ENCODE measurements at places on chromosomes 13 and 19.

DNA sequence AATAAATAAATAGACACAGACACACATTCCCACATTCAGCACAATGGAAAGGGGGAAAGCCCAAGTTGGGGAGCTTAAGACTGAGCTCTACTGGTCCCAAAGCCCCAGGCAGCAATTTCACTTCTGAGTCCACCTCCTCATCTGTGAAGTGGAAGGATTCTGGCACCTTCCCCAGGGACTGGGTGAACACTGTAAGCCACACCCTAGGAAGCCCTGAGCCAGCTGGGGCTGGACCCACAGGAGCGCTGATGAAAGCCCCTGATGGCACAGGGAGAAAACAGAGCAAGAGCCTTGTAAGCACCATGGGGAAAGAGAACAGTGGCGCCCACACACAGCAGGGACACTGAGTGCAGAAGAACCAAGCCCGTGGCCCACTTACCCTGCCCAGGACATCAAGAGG, 37.8 kb downstream of the EPS15L1 start:
- DNase-seq, result no peak

GRCh38 chr19:45097776-45098520, 5.0 kb downstream of the PPP1R37 start:
- no peak for DNase-seq

DNA sequence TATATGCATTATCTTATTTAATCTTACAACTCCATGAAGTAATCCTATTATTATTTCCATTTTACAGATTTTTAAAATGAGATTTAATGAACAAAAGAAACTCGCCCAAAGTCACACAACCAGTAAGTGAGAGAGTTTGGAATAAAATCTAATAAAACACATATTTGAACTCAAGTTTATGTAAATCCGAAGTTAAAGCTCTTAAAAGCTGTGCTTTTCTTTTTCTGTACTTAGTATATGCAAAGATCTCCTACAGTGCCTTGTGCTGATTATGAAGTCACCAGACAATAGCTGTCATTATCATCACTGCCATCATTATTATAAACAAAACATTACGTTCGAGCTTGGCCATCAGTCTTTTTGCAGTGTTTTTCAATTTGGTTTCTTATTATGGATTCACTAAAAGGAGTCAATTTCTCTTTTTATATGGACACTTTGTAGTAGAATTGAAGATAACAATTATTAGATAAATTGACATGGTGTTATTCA, 29.7 kb upstream of the ENOX1 start:
- DNase-seq, result no peak

- no peak for DNase-seq
Observed at GRCh38 chr19:15666883-15667282, 6.0 kb upstream of the CYP4F12 start.

DNA sequence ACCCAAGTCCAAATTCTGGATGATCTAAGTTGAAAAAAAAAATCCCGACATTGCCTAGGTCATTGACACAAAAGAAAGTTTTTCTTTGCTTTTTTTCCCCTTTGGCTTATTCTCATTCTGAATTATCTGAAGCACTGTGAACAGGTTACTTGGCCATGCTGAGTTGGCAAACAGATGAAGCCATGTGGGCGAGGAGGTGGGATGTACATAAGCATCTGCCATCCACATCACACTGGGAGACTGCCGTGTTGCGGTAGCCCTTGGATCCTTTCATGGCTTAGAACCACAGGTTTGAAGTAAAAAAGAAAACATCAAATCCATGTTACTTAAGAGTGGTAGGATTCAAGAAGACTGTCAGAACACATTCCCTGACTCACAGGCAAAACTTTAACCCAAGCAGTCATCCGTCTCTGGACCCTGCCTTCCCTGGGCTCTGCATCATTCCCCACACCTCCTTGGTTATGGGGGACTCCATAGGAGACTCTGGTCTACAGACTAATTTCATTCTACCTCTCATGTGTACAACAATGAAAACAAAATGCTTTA, 242.5 kb upstream of the SERP2 start:
- DNase-seq, result no peak

- no peak for DNase-seq
Observed at GRCh38 chr19:42488783-42489521, 39.3 kb downstream of the CEACAM1 start.

DNA sequence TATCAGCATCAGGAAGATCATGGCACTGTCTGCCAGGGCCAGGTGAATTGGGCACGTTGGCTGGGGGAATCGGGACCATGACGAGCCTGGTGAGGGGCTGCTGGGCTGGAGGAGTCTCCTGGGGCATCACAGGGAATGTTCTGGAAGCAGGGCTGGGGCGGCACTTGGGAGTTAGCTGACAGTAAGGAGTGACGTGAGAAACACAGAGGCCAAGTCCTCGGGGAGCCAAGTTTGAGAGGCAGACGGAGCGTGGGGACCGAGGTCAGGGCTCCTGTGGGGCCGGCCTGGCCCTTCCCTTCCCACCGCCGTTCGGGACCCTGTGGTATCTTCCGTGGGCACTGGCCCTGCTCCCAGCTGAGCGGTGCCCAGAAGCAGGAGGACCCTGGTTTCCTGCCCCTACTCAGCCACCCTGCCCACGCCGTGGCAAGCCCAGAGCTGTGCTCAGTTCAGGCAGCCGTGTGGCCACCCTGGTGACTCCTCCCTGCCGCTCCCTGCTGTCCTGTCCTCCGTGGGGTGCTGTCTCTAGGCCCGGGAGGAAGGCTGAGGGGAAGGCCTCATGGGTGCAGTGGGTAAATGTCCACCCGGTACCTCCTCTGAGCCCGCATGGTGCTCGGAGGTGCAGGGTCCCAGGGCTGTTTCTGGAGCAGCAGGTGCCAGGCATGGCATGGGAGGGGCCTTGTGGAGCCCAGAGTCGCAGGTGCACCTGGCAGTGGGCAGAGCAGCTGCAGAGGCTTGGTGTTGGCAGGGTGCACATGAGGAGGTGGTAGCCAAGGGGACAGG, 25.2 kb downstream of the CRTC1 start:
- DNase-seq, result no peak

- no peak for DNase-seq
Observed at GRCh38 chr13:94333131-94333820, 146.2 kb downstream of the DCT start.

DNA sequence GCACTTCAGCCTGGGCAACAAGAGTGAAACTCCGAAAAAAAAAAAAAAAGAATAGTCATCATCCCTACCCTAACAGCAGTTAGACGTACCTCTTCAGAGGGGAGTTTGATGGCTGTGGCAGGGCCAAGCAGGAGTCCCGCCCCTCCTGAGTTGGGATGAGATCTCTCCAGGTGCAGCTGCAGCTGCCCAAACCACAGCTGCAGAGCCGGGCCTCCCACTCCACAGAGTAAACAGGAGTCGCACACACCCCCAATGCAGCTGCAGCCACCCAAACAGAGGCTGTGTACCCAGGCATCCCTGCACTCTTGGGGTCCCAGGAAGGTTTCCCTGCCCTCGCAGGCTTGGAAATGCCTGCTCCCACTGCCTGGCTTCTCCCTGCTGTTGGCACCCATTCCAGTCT, 17.4 kb upstream of the MLLT1 start:
- no peak for DNase-seq

Data from stimulated activated CD8-positive, alpha-beta memory T cell treated with anti-CD3 and anti-CD28 coated beads, Interleukin-4, amount 100 ng/mL, for 1 hour (primary cell).